ENCODE measurements at places on chromosomes 4 and X.

- no peak for DNase-seq
Measured at GRCh38 chr4:187883049-187883448, 112.5 kb upstream of the ZFP42 start.

GRCh38 chr4:5361968-5362367 lies 310.7 kb downstream of the STK32B start:
- no peak for DNase-seq

- no peak for DNase-seq
Measured at GRCh38 chr4:185108669-185109068, 34.4 kb upstream of the SLC25A4 start.

GRCh38 chr4:159145992-159146330 lies 43.1 kb downstream of the RAPGEF2 start:
- DNase-seq, result no peak

- DNase-seq, result no peak
Measured at GRCh38 chrX:108299101-108299591, 139.1 kb downstream of the COL4A6 start.

DNA sequence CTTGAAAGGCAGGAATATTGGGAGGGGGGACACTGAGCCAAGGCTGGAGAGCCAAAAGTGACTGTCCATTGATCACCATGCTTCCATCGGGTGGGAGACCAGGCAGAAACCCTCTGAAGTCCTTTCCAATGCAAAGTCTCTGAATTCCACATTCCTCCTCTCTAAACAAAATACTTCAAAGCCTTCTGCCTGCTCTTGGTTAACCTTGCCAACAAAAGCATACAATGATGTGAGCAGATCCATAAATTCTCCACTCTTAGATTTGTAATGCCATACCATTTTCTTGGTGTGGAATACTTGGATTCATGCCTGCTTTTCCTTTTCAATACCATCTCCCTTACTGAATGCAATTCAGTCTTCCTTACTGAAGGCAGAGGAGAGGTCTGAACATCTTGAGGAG lies 74.1 kb upstream of the FAM9B start:
- no peak for DNase-seq

GRCh38 chrX:83535417-83536196 lies 27.5 kb downstream of the POU3F4 start:
- DNase-seq, result peak; percentile 0

DNA sequence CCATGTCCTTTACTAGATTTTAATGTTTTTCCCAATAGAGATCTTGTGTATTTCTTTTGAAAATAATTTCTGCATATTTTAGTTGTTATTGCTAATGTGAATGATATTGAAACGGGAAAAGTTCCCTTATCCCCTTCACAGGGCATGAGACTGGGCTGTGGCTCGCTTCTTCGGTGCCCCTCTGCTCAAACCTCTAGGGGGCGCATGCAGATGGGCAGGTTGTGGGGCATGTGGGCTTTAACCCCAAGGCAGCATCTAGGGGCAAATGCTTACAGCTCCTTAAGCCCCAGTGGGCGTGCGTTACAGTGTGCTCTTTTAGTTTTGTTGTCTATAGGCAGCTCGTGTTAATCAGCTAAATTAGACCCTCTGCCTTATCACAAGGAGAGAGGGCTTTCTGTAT lies 194.7 kb downstream of the OPHN1 start:
- no peak for DNase-seq

DNA sequence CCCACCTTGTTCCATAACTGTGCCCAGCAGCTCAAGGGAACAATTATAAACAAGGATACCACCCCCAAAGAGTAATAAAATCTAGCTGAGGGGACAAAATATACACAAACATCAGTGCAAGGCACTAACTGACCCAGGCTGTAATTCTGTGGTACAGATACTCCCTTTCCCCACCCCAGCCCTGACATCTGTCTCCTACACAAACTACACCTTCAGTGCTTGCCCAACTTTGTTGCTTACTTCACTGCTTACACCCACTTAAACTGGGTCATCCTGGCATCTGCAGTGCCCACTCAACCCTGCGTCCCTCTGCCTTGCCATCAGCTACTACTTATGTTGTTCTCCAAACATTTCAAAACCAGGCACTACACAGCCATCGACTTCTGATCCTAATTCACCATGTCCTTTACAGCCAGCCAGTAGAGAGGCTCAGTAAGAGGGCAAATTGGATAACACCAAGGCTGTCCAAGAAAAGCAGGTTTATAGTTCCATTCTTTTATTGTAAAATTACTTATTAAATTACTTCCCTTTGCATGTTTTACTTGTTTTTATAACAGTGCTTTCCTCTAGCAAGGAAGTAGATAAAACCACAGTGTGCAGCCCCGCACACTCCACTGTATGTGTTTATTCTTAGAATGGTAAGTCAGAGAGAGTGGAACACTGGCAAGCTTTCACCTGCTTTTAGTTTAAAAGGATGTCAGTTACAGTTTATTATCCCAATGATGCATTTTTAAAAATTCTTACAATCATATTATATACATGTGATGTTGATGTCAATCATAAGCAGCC lies 149.6 kb downstream of the INPP4B start:
- DNase-seq, result no peak

DNA sequence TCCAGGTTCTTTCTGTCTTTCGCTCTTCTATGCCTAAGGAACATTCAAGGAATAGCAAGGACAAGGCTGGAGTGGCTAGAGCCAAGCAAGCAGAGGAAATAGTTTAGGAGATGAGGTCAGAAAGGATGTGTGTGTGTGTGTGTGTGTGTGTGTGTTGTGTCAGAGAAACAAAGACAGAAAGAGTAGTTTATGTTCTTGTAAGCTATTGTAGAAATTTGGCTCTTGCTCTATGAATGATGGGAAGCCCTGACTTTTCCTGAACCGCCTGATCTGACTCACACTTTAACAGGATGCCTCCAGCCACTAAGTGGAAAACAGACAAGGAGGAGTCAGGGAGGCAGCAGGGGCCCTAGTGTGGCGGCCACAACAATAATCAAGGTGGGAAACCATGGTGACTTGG lies 39.7 kb downstream of the LGI2 start:
- DNase-seq, result no peak

DNA sequence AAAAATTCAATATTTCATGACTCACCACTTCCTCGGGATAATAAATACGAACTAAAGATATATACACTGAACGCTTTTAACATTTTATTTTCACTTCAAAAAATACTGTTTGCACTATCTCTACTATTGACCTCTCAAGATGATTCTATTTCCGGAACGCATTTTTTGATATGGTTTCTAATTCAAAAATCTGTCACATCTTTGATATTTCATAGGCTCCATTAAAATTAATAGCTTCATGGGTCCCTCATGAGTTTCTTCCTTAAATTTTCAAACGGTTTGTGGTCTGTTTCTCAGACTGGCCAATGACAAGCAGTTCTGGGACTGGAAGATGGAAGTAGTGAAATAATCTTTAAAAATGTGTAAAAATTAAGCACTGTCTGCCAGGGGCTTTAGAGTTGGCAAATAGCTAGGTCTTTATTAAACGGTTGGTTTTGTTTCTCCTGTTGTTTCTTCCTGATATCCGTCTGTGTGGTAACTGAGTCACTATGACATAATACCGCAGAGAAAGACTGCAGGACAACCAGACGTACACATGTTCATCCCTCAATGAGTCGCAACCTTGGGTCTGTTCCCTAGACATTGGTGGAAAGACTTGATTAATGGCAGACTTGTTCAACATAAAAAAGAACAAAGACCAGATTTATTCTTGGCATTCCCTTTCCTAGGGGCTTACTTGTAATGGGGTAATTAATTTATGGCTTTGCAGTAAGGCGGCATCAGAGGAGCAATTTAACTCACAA lies 133.8 kb downstream of the PALLD start:
- no peak for DNase-seq

GRCh38 chr4:6548882-6549230 lies 26.1 kb upstream of the MAN2B2 start:
- no peak for DNase-seq

GRCh38 chr4:85475631-85476233 lies 782 bp downstream of the ARHGAP24 start:
- DNase-seq, result no peak

- no peak for DNase-seq
Measured at GRCh38 chr4:180532691-180533090, 1710.5 kb upstream of the TENM3 start.

DNA sequence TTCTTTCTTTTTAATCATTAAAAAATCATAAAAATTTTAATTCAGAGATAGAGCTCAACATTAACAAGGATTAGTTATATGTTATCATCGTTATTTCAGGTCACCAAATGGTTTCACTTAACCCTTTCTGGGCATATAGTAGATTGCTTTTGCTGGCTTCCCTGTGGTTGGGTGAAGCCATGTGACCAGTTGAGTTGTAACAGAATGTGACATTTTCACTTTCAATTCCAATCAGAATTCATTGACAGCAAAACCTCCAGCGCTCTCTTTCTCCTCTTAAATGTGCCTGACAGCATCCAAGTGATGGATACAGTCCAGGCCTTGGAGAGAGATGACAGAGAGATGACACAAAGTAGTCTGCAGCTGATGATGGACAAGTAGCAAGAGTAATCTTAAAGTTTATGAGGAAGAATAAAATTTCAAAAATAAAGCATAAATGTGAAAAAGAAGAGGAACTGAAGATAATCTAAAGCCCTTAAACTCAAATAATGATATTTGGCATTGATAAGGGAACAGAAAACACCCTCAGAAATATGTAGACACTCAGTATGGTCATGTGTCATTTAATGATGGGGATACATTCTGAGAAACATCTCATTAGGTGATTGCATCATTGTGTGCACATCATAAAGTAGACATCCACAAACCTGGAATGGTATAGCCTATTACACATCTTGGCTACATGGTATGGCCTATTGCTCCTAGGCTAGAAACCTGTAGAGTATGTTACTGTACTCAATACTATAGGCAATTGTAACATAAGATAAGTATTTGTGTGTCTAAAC lies 92.3 kb upstream of the QRFPR start:
- DNase-seq, result peak; percentile 23

GRCh38 chr4:78937837-78938236 lies 1.4 kb downstream of the PAQR3 start:
- DNase-seq, result no peak

DNA sequence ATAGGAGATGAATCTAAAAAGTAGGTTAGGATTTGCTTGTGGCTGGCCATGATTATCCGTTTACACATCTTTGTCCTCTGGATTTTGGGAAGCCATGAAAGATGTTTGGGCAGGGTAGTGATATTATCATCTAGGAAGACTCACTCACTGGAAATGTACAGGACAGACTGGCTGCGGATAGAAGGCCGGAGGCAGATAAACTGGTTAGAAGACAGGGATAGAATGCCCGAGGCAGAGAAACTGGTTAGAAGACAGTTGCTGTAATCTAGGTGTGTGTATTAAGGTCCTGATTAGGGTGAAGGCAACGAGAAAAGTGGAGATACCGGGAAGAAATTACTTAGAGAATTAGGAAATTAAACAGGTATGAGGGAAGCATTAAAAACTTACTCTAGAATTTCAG lies 68.8 kb downstream of the SPRY1 start:
- DNase-seq, result no peak

DNA sequence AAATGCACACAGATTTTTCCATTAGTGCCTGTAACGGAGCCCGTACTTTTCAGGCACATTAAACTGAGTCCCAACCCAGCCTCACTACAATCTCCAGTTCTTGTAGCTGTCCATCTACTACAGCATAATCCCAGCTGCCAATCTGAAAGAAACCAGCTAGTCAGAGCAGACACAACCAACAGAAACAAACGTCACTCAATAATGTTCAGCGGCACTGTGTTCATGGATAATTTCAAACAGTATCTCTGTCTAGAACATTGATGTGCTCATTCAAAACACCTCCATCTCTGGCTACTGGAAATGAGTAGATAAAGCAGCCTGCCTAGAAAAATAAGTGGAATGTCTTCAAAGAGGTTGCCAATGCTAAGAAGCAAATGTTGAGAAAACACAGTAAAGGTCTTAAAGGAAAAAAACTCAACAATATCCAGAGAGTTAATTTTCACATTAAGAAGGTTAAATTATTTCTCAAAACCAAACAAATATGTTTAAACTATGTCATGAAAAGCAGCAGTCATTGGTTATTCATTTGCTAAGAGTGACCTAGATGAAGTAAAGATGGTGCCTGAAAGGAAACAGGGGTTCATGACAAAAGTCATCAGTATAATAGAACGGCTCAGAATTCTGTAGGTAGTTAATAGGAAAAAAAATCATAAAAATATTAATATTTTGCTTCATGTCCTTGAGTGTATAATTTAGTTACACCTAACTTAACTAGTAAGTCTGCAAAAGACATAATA lies 245.1 kb upstream of the MAB21L2 start:
- DNase-seq, result no peak

GRCh38 chr4:113169368-113169767 lies 119.9 kb downstream of the ANK2 start:
- no peak for DNase-seq

GRCh38 chrX:82585868-82586267 lies 922.2 kb upstream of the POU3F4 start:
- DNase-seq, result no peak

- no peak for DNase-seq
Measured at GRCh38 chrX:24110069-24110468, 39.5 kb upstream of the ZFX start.

DNA sequence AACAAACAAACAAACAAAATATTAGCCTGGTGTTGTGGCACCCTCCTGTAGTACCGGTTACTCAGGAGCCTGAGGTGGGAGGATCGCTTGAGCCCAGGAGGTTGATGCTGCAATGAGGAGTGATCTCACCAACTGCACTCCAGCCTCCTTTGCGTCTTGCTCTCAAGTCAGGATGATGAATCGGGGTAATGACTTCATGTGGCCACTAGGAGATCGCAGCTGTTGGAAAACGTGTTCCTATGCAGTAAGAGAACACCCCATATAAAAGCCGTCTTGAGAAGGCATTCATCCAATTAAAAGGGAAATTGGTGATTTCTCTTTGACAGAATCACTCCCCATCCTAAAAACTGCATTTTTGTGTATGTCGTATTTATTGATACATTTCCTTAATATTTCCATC lies 6.9 kb downstream of the CCNB3 start:
- DNase-seq, result no peak

GRCh38 chr4:91448668-91449330 lies 855.0 kb upstream of the GRID2 start:
- DNase-seq, result no peak

DNA sequence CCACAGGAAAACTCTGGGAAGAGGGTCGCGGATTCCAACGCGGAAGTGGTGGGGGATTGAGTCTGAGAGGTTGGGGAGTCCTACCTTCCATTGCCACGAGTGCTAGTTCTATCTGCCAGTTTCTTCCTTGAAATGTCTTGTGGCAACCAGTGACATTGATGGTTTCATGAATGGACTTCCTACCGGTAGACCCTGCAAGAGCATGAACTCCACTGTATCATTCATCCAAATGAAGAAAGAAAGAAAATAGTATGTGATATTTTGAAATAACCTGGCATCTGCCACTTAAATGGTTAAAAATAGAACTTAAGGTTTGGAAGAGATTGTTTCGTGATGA lies 1.1 kb upstream of the SLC10A7 start:
- no peak for DNase-seq

- DNase-seq, result no peak
Measured at GRCh38 chr4:158376106-158376840, 145.4 kb upstream of the RXFP1 start.

Measured in T-helper 1 cell (primary cell).